Natural killer cell treated with Interleukin-12 subunit alpha and Interleukin-12 subunit beta and Interleukin-15 and Interleukin-18, amount 100 ng/mL, for 72 hours (primary cell): ENCODE measurements at places on chromosomes 3 and 15. TPM values are rescaled to one million over a fixed set of nuclear protein-coding genes. Genes with fewer than 3 reads are reported as not detected.

LDHAL6B gene
- total RNA-seq, result not detected

DNA sequence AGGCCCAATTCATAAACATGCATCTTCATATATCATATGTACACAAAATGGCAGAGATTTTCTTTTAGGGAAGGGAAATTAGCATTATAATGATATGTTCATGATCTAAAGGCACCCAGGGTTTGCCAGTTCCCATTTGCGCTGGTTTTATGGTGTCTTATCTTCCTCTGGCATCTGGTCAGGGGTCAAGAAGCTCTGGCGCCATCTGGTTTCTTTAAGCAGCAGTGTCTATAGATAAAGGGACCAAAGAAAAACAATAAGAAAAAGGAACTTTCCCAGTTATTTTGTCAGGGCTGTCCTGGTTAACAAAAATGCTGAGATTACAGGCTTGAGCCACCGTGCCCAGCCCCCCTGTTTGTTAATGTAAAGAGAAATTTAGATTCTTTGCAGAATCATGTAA lies 3.3 kb upstream of the DCP1A start:
- no peak for DNase-seq

- no peak for DNase-seq
Measured at GRCh38 chr3:114756506-114757279, 390.4 kb downstream of the ZBTB20 start.

SLC6A1 gene
- total RNA-seq, result not detected

SLC7A14 gene
- not detected for total RNA-seq
